ENCODE measurements at places on chromosomes 11 and 22.

GRCh38 chr11:129969920-129970319, 32.7 kb downstream of the PRDM10 start:
- DNase-seq: no peak

DNA sequence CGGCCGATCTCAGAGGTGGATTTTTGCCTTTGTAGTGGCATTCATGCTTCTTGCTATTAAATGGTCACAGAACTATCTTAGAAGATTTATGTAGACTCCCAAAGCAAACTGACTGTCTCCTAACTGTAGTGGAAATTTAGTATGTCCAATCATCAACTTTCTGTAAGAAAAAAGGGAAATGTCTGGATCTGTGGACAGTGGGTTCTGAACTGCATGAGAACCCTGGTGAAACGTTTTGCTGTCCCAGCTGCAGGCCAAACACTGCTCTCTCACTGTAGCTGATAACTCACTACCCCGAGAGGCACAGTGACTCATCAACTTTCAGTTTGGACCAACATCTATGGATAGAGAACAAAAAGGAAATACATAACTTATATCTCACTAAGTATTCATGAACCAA, 387.1 kb downstream of the SOX6 start:
- no peak for DNase-seq

- DNase-seq: no peak
Observed at GRCh38 chr22:41147722-41148121, 55.3 kb downstream of the EP300 start.

DNA sequence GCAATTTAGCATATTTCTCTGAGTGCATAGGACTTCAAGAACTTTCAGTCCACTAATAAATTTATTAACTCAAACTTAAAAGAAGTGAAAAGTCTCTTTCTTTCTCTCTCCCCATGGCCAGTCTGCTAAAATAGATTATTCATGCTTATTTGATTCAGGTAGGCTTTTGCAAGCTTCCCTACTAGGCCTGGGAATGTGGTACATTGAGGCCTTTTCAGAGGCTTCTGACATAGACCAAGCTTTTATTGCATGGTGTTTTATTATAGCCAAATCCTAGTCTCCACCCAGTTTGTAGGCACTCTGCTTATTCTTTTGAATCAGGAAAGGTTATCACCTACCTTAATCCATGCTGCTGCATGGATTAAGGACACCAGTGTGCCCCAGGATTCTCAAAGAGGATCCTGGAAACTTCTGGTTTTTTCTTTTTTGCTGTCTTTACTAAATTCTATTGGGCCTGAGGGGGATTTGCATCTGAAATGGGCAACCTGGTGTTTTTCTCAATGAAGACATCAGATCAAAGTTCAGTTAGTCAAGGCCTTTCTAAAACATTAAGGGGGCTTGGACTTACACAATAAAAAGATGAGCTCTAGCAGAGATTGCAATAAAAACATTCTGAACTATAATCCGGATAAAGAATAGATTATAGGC, 92.2 kb downstream of the ELP4 start:
- no peak for DNase-seq

- DNase-seq: no peak
Observed at GRCh38 chr11:72743321-72744221, 8.6 kb downstream of the ARAP1 start.

GRCh38 chr22:44775862-44776261, 23.5 kb downstream of the ARHGAP8 start:
- no peak for DNase-seq

GRCh38 chr11:19829109-19829837, 116.6 kb downstream of the NAV2 start:
- DNase-seq: no peak

DNA sequence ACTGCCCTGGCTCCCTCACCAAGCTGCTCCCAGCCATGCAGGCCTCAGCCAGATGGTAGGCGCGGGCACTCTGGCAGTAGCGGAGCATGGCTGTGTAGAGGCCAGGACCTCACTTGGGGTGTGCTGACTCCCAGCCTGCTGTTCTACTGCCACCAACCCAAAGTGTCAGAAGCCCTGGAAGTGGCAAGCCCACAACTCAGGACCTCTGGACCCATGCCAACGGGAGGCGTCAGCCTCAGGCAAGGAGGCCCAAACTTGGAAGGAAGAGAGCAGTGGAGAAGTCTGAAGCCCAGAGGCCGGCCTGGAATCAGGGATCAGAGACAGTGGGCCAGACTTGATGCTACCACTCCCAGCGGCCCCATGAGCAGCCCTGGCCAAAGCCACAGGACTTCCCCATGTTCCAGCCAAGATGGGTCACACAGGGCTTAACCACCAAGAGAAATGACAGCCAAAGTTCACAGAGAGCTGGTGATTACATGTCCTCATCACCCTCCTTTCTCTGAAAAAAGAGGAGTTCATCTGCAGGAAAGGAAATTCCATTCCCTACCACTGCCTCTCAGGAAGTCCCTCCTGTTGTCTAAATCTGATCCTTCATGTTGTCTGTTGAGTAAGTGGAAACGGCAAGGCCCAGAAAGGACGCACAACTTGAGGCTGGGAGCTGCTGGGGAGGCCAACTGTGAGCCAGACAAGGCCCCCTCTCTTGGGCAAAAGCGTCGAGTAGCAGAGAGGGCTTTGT, 4.4 kb downstream of the ARRB1 start:
- DNase-seq: no peak

DNA sequence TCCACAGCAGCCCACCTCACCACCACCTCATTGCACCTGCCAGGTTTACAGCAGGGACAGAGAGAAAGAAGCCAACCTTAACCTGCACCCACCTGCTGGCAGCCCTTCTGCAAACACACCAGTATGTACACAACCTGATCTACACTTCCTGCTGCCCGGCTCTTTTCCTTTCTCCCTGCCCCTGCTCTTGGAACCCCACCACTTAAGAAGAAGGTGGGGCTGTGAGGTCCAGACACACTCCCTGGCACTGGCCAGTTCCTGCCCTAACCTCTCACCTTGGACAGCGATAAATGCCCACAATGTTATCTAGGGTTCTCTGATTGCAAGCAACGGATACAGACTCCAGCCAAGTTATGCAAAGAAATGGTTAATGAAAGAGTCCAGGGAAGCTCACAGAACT, 10.8 kb upstream of the SLC35C1 start:
- DNase-seq: no peak

All from stimulated activated CD8-positive, alpha-beta memory T cell treated with anti-CD3 and anti-CD28 coated beads, Interleukin-12 subunit alpha, Interleukin-12 subunit beta, amount 100 ng/mL, for 4 hours (primary cell).